Inflammatory macrophage treated with lipopolysaccharide for 4 hours (primary cell): ENCODE measurements at places on chromosomes 1 and 21.
A peak's percentile ranks its signal among the peaks of the same experiment; 100 is the strongest.

DNA sequence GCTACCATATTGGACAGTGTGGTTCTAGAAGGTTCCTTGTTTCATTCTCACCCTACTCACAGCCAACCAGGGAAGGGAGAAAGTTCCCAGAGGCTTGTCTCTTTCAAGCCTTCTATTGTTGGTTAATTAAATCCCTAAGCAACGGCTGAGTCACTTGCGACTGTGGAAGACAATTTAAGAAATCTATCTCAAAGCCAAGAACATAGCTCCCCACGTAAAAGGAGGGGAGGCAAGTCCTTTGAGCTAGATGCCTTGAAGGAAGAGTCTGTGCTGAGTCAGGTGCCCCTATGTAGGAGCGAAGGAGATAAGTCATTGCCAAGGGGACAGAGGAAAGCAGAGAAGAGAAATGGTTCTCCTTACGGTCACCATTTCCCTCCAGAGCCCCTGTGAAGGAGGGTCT lies 79.4 kb upstream of the PPP2R5A start:
- DNase-seq, result no peak

- DNase-seq, result no peak
Measured at GRCh38 chr1:67632356-67632755, 52.6 kb upstream of the GADD45A start.

DNA sequence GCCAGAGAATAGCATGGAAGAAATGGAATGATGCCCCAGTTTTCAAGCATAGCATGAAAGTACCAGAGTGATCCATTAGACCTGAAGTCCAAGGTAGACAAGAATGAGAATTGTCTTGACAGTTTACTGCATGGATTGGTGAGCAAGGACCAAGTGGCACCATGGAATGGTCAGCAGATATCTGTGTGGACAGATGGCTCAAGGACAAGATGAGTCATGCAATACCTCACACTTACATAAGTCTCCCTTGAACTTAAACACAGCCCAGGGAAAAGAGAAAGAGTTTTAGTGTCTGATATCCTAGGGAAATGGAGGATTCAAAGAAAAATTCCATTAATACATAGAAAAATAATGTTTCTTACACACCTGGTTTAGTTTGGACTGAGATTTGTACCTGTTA lies 195.2 kb downstream of the MRPL39 start:
- DNase-seq, result peak; percentile 51

- DNase-seq, result no peak
Measured at GRCh38 chr21:44763451-44764318, 37.9 kb downstream of the UBE2G2 start.

- no peak for DNase-seq
Measured at GRCh38 chr1:23759277-23759676, 16.0 kb downstream of the ELOA start.

GRCh38 chr1:54668567-54668966 lies 27.0 kb downstream of the MROH7 start:
- DNase-seq, result no peak

- no peak for DNase-seq
Measured at GRCh38 chr1:231058416-231059109, 18.5 kb upstream of the FAM89A start.

DNA sequence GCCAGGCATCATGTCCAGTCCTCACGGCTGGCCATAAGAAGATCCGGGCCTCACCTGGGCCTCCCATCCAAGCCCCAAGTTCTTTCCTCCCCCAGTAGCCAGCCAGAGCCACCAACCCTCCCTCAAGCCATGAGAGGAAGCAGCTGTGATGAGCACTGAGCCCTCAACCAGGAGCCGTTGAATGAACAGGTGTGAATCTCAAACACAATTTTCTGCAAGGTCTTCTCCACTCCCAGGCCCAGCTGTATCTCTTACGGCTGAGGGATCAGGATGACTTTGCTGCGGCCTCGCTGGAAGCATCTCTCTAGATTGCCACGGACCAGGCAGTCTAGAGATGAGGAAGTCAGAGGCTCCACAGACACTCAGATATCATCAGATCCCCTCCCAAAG lies 9.8 kb upstream of the CLDN14 start:
- DNase-seq, result no peak

GRCh38 chr1:207188901-207189300 lies 84.9 kb downstream of the C4BPA start:
- DNase-seq, result peak; percentile 62

DNA sequence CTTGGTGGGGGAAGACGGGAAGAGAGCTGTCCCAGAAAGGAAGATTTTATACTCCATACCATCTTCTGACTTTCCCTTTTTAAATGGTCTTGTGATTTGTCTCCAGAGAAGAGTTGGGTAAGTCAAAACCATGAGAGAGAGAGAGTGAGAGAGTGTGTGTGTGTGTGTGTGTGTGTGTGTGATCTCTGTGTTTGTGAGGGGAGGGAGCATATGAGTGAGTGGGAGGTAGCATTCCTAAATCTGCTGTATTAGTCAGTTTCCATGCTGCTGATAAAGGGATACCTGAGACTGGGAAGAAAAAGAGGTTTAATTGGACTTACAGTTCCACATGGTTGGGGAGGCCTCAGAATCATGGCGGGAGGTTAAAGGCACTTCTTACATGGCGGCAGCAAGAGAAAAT lies 102.0 kb upstream of the VANGL1 start:
- DNase-seq, result no peak

DNA sequence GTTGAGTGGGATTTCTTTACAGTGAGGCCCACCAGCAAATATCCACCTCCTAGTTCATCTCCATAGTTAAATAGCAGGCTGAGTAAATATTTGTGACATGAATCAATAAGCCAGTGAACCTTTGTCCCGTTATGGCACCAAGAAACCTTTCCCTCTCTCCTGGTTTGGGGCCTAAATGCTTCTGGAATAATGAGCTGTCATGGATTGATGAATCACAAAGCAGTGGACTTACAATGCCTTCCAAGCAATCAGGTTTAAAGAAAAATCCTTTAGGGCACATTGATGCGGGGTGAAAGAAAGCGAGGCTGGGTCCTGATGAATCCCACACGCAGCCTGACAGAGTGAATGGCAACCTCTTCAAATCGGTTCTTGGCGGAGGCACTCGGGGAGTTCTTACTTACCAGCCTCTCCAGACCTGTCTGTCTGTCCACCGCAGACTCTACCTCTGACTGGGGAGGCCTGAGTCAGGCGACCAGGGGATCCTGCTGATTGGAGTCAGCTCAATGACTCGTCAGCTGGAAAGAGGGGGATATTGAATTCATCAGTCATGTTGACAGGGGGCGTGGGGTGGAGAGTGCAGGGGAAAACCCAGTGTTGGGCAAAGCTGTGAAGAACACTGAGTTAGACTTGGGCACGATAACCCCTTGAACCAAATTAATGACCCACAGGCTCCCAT lies 247.3 kb downstream of the PLPP3 start:
- peak; percentile 89 for DNase-seq

DNA sequence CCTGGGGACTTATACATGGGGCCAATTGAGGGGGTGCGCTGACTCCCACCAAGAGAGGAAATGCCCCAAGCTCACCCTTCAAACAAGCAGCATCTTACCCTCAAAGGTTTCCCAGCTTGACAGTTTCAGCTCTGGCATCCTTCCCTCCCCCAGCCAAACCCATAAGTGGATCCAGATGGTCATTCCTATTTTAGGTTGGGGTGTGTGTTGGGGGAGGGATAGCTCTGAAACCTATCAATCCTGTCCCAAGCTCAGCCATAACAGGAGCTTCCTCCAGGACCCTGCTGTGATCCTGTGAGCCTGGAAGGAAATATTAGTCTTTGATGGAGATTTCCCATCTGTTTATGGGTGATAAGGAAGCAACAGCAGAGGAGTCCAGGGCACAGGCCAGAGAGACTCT lies 3.4 kb upstream of the TMEM222 start:
- no peak for DNase-seq

GRCh38 chr1:98051065-98051675 lies 130.3 kb upstream of the DPYD start:
- peak; percentile 74 for DNase-seq

GRCh38 chr21:25936776-25937175 lies 202.0 kb downstream of the GABPA start:
- DNase-seq, result no peak

- DNase-seq, result no peak
Measured at GRCh38 chr1:151641229-151641628, 29.4 kb downstream of the SNX27 start.

GRCh38 chr1:39238476-39238875 lies 34.0 kb downstream of the MACF1 start:
- DNase-seq, result no peak

GRCh38 chr1:219189021-219189824 lies 15.5 kb downstream of the LYPLAL1 start:
- peak; percentile 78 for DNase-seq

- DNase-seq, result no peak
Measured at GRCh38 chr1:8379513-8380186, 61.7 kb downstream of the SLC45A1 start.

DNA sequence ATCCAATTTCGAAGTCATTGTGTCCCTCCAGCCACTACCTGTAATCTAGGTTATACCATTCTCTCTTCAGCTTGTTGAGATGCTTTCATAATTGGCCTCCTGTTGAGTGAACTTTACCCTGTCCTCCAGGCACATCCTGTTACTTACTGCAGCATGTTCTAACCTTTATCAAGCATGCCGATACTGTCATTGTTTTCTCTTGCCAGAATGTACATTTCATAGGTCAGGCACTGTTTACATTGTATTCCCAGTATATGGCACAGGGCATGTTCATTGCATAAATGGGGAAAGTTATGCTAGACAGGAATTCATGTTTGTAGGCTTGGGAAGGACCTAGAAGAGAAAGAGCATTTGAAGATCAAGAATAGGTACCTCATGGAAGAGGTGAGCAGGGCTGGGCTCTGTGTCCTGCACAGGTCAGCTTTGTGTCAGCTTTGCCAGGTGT lies 10.2 kb downstream of the CXADR start:
- DNase-seq, result no peak

GRCh38 chr1:109790735-109791494 lies 27.2 kb upstream of the EPS8L3 start:
- peak; percentile 85 for DNase-seq

GRCh38 chr21:45132841-45133573 lies 58.6 kb downstream of the ADARB1 start:
- peak; percentile 38 for DNase-seq

- DNase-seq, result no peak
Measured at GRCh38 chr21:44486302-44486701, 31.0 kb downstream of the LRRC3 start.

- DNase-seq, result peak; percentile 64
Measured at GRCh38 chr1:231855926-231856325, 229.3 kb downstream of the DISC1 start.

- DNase-seq, result no peak
Measured at GRCh38 chr1:230349020-230349393, 77.1 kb downstream of the PGBD5 start.

DNA sequence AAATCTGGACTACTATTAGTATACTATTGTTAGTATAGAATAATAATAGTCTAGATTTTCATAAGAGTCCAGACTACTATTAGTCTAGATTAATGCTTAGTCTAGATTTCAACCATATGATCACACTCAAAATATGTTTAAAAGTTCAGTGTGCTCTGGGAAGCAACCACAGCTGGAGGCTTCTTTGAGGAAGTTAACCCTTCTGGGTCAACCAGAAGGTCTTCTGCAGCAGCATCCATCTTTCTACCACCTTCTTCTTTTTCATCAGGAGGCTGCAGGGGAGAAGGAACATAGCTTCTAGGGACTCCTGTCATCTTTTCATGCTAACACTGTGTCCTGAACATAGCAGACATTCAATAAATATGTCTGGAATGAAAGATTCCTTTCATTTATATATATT lies 51.2 kb upstream of the DNAJC6 start:
- DNase-seq, result no peak

GRCh38 chr1:201870397-201870796 lies 18.3 kb upstream of the SHISA4 start:
- no peak for DNase-seq

DNA sequence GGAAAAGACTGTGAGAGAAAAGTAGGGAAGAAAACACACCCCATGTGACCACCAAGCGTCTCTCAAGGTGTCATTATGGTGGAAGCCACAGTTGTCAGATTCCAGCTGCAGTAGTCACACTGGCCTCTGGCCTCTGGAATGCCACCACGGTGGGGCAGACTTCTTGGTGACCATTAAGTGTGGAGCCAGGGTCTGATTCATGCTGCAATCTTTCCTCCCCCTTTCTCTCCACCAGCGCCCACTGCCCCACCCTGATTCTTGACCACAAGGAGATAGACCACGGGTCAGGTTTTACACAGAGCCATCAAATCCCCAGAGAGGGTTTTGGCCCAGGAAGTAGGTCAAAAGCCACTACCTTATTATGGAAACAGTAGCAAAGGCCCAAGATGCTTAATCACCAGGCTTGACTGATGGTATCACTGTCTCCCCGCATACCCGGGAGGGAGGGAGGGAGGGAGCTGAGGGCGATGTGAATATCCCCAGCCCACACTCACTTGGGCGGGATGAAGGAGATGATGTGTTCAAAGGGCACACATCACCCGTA lies 52.7 kb upstream of the GRHL3 start:
- DNase-seq, result no peak

- no peak for DNase-seq
Measured at GRCh38 chr1:224496826-224497225, 62.2 kb upstream of the WDR26 start.

GRCh38 chr1:43239484-43239883 lies 30.3 kb upstream of the TMEM125 start:
- peak; percentile 76 for DNase-seq

GRCh38 chr1:185500001-185500626 lies 183.1 kb upstream of the IVNS1ABP start:
- peak; percentile 83 for DNase-seq

DNA sequence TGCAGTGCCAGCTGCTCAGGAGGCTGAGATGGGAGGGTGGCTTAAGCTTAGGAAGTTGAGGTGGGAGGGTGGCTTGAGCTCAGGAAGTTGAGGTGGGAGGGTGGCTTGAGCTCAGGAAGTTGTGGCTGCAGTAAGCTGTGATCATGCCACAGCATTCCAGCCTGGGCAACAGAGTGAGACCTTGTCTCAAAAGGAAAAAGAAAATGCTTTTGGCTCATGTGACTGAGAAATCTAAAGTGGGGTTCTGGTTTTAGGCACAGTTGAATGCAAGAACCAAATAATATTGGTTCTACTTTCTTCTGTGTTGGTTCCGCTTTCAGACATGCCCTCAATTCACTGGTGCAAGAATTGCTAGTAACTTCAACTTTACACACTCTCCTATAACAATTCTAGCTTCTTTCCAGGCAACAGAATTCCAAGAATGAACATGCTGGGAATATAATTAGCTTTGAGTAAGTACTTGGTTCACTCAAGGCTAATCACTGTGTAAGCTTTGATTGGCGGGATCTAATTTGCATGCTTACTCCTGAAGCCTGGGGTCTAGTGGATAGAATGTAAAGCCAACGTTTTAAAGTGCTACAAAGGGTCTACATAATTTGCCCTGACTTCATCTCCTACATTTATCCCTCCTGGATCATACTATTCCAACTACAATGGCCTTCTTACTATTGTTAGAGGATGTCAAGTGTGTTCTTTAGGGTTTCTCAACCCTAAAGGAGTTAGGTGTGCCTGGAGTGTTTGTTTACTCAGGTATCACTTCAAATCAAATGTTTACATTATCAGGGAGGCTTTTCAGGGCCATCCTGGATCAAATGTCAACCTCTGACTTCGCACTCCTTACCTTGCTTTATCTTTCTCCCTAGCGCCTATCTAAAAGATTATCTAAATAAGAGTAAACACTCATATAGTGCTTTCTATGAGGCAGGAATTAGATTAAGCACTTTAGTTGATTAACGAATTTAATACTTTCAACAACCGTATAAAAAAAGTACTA lies 115.1 kb downstream of the SLC16A1 start:
- peak; percentile 66 for DNase-seq
